Endothelial cell (in vitro differentiated cells): ENCODE measurements at places on chromosomes 4 and X.

- no peak for DNase-seq
Observed at GRCh38 chrX:45669715-45670340, 469.2 kb upstream of the DIPK2B start.

DNA sequence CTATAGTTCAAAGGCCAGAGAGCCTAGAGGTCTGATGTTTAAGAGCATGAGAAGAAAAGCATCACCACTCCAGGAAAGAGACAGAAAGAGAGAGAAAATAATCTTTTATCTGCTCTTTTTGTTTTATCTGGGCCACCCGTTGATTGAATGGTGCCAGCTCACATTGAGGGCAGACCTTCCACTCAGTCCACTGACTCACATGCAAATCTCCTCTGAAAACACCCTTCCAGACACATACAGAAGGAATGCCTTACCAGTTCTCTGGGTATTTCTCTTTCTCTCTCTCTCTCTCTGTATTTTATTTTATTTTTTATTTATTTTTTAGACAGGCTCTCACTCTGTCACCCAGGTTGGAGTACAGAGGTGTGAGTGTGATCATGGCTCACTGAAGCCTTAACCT lies 252.5 kb downstream of the DTHD1 start:
- no peak for DNase-seq

- no peak for DNase-seq
Observed at GRCh38 chrX:78574306-78574705, 84.8 kb downstream of the RTL3 start.

GRCh38 chr4:77432717-77433417 lies 172.8 kb upstream of the CXCL13 start:
- DNase-seq = no peak

- no peak for DNase-seq
Observed at GRCh38 chr4:183522821-183523220, 18.0 kb downstream of the ING2 start.

GRCh38 chr4:138110815-138111214 lies 131.3 kb downstream of the SLC7A11 start:
- no peak for DNase-seq
